ENCODE measurements at places on chromosomes 5 and 9. TPM values are rescaled to one million over a fixed set of nuclear protein-coding genes. Genes with fewer than 3 reads are reported as not detected.

Gene PCDHB9
- 0.28 TPM for total RNA-seq

Gene SLC25A48
- total RNA-seq = not detected

Gene PLCXD3
- under 0.01 TPM for total RNA-seq

Gene WDR70
- total RNA-seq = 37.6 TPM

Gene ALDH1A1
- total RNA-seq = 118 TPM

Gene PCDHA11
- 0.09 TPM for total RNA-seq

Gene FAM200C
- total RNA-seq = 2.3 TPM

Gene S100Z
- not detected for total RNA-seq

Gene GPX8
- 36.8 TPM for total RNA-seq

Gene CENPK
- total RNA-seq = 12.1 TPM

Gene GOLM1
- 73.6 TPM for total RNA-seq

Gene PKD2L2
- not detected for total RNA-seq

Gene PCDHGB4
- total RNA-seq = 14.9 TPM

Gene IFNA14
- total RNA-seq = not detected

Gene SHOC1
- under 0.01 TPM for total RNA-seq

Gene SPATA6L
- 0.47 TPM for total RNA-seq

Gene HTR4
- total RNA-seq = not detected

Gene PRR7
- 3.5 TPM for total RNA-seq

Gene SPAAR
- total RNA-seq = 10.4 TPM

Gene GLIPR2
- 45.4 TPM for total RNA-seq

Gene FRMD3
- 14.8 TPM for total RNA-seq

Gene SOX30
- total RNA-seq = not detected

Gene FOXD4L6
- not detected for total RNA-seq

Gene HAPLN1
- total RNA-seq = not detected

Gene RGS14
- total RNA-seq = 5.5 TPM

Gene CCDC183
- total RNA-seq = 1.1 TPM

Gene OR2K2
- total RNA-seq = not detected

Gene ANGPTL2
- total RNA-seq = 15.3 TPM

Gene ROR2
- not detected for total RNA-seq

All from endothelial cell of coronary artery (primary cell).